Activated T-helper 9 cell treated with anti-CD3 and anti-CD28 coated beads, Interleukin-2, amount 50 U/mL, for 16 hours (primary cell): ENCODE measurements at places on chromosomes 4 and X.

GRCh38 chr4:158170691-158171561 lies 1.9 kb downstream of the GASK1B start:
- DNase-seq = no peak

DNA sequence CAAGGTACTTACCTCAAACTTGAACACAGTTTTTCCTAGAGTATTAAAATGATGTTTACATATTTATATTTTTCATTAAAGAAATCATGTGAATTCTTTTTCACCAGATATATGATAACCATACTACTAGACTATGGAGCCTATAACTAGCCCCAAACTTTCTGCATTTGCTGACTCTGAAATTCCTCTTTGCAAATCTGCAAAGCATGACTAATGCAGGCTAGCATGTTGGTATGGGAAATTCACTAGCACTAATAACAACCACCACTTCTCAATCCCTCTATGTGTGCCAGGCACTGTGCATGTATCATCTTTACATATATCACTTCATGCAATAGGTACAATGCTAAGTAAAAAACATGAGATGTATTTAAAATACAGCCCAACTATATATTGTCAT lies 51.1 kb downstream of the SLC10A7 start:
- no peak for DNase-seq

DNA sequence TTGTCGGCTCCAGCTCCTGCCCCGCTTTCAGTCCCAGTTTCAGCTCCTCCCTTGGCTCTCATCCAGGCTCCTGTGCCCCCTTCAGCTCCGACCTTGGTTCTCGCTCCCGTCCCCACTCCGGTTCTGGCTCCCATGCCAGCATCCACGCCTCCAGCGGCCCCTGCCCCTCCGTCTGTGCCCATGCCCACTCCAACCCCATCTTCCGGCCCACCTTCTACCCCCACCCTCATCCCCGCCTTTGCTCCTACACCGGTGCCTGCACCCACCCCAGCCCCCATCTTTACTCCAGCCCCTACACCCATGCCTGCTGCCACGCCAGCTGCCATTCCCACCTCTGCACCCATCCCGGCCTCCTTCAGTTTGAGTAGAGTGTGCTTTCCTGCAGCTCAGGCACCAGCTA lies 31.2 kb downstream of the BCORL1 start:
- DNase-seq = no peak

DNA sequence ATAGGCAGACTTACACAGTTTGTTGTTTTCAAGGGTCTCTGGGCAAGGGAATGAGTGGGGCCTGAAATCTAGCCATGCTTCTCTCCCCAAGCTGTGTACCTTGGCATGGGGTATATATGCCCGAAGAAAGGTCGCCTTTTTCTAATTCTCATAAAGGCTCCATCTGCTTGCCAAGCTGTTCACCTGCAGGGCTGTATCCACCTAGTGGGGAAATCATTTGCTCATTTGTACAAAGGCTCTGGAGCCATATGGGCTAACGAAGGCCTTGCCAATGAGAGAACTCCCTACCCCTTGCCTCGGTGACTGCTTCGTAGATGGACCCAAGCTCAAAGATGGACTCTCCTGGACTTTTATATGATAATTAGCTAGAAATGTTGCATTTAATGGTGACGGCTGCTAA lies 1097.0 kb downstream of the PDHA2 start:
- DNase-seq = no peak

DNA sequence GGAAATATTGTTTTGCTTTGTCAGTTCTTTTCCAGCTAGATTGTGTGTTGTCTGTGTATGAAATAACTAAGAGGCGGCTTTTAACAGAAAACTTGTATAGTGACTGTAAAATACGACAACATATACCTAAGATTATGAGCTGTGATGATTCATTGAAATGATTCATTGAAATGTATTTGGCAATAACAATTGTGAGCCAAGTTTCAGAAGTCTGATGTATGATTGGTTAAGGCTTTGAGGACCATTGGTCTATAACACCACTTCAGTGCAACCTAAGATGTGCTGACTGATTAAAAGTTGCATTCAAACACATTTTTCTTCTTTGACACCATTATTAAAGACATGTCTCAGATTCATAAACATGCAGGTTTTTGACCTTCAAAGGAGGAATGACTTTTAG lies 76.6 kb downstream of the PTPN13 start:
- no peak for DNase-seq

DNA sequence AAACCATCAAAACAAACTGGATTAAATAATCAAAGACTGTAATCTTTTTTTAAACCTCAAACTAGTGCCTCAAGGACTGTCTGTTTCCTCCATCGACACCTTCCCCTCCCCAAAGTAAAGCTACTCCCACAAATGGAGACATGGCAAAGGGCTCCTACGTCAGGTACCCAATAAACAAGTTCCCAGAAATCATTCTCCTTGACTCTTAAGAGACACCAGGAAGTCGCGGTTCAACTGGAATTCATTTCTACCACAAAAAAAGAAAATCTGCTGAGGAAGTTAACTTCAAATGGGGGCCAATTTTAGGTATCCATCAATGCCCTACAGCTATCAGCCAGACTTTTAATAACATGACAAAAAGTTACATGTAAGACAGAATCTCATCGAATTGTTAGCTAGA lies 2.5 kb downstream of the RPS4X start:
- no peak for DNase-seq

- DNase-seq = no peak
These were observed 12.5 kb downstream of the STX18 start for GRCh38 chr4:4529392-4529791.
